MG63 (cell line): ENCODE measurements at places on chromosomes 3 and 15. TPM values are rescaled to one million over a fixed set of nuclear protein-coding genes. Genes with fewer than 3 reads are reported as not detected.
A peak's percentile ranks its signal among the peaks of the same experiment; 100 is the strongest.

- peak; percentile 79 for DNase-seq
Measured at GRCh38 chr3:55330355-55330754, 156.8 kb downstream of the WNT5A start.

GRCh38 chr3:36813305-36813704, 49.0 kb upstream of the DCLK3 start:
- no peak for DNase-seq

- DNase-seq, result no peak
Measured at GRCh38 chr15:38554354-38554753, 10.3 kb downstream of the RASGRP1 start.

GRCh38 chr3:71356265-71356664, 227.3 kb downstream of the FOXP1 start:
- no peak for DNase-seq

DNA sequence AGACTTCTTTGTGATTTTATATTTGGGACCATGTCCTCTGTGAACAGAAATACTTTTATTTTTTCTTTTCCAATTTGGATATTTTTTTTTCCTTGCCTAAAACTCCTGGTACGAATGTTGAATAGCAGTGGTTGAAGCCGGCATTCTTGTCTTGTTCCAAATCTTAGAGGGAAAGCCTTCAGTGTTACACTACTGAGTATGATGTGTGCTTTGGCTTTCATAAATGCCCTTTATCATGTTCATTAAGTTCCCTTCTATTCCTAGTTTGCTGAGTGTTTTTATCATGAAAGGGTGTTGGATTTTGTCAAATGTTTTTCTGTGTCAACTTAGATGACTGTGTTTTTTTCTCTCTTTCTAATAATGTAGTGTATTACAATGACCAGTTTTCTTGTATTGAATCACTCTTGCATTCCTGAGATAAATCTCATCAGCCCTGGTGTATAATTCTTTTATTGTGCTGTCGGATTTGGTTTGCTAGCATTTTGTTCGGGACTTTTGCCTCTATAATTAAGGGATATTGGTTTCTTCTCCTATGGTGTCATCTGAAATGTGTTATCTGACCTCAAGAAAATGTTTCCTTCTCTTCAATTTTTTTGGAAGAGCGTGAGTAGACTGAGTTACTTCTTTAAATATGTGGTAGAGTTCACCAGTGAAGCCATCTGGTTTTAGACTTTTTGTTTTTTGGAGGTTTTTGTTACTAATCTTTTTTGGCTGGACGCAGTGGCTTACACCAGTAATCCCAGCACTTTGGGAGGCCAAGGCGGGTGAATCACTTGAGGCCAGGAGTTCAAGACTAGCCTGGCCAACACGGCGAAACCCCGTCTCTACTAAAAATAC, 33.3 kb downstream of the MAP1A start:
- peak; percentile 76 for DNase-seq

The FSIP1 gene
- 2.0 and 3.3 TPM in 2 replicates for total RNA-seq

The NOX5 gene
- total RNA-seq, result not detected in 2 replicates
